ENCODE measurements at places on chromosomes 7 and 10.
A peak's percentile ranks its signal among the peaks of the same experiment; 100 is the strongest.

GRCh38 chr7:110347081-110347480, 743.8 kb upstream of the LRRN3 start:
- DNase-seq: no peak

GRCh38 chr7:135831455-135832195, 83.0 kb upstream of the FAM180A start:
- DNase-seq: no peak

- DNase-seq: no peak
Observed at GRCh38 chr10:8556321-8556720, 501.8 kb downstream of the GATA3 start.

DNA sequence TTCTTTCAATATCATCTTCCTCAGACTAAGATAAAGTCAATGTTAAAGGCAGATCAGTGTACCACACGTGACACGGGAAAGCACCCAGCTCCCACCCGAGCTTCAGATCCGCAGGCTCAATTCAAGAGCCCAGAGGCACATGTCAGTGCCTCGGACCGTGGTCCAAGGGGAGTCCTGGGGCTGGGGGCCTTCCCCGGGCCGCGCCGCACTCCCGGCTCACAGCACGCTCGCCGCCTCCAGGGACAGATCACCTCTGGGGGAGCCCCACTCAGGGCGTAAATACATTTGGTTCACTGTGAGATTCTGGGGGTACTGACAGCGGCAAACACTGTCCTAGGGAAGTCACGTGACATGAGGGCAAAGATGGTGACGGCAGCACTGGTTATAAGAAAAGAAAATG, 10.8 kb downstream of the BNIP3 start:
- DNase-seq: no peak

DNA sequence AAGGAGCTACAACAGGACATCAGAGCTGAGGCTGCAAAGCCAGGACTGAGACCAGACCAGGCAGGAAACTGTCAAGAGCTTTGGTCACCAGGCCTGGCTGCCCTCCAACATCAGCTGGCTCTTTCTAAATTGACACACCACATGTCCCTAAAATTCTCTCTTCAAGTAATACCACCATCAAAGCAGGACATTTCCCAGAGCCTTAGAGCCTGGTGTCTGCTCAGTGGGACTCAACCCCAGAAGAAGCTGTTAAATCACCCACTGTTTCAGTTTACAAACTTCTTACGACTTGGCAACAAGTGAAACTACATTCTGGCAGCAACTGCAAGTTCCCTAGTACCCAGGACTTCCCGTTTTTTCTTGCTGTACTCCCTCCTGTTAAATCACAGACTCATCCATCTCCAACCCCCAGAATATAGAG, 3.8 kb upstream of the IL6 start:
- DNase-seq: no peak

DNA sequence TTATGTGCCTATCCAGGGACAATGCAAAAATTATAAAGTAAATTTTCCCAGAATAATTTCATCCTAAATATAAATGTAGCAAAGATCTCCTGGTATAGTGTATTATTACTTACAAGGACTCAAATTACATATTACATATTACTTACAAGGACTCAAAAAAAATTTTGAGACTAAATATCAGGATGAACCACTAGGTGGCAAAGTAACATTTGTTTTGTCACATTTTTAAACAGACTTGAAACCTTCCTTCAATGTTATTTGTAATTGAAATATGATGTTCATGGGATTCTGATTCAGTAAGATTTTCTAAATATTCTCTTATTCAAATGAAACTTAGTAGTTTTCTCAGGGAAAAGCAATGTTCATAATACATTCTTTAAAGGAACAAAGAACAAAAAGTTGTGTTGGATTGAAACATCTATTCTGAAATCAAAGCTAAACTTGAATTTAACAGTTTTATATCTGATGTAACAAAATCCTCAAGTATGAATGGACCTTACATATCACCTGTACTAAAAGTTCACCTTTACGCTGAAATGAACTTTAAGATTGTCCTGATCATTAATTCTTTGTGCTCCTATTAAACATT, 74.3 kb upstream of the GNAI1 start:
- peak; percentile 12 for DNase-seq

GRCh38 chr7:78563191-78563590, 764.6 kb downstream of the PHTF2 start:
- DNase-seq: no peak

GRCh38 chr7:151752816-151753595, 123.9 kb downstream of the PRKAG2 start:
- DNase-seq: no peak

DNA sequence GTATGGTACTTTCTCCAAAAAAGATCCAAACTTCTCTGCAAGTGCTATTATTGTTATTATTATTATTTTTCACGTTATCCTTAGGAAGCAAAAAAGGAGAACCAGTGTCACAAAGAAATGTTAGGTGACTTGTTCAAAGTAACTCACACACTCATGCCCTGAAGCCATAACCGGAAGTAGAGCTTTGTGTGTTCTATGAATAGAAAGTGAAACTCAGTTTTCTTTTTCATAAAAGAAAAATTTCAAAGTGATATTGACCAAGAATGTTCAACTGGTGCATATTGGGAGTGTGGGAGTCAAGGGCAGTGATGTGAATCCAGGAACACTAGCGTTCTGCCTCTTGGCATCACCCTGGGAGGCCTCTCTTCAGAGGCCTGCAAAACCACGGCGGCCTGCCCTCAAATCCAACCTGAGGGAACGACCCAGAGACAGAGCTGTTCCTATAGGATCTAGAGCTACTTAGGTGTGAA, 106.1 kb downstream of the PRKCQ start:
- DNase-seq: no peak

DNA sequence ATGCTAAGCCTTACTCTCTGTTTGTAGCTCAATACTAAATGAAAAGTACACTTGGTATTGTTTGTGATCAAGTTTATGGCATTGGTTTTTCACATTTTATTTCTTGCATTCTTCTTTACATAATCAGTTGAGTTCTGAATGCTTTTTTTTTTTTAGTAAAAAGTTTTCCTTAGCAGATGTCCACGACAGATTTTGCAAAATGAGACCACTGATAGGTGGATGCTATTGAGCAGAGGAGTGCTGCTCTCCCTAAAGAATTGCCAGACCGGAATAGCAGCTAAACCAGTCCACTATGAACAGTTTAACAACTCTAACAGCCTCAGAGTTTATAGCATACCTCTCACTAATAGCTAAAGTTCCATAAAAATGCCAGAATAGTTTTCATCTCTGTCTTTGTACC, 225.1 kb upstream of the CACNA2D1 start:
- DNase-seq: no peak

GRCh38 chr10:2342206-2342605, 604.9 kb upstream of the ADARB2 start:
- no peak for DNase-seq

DNA sequence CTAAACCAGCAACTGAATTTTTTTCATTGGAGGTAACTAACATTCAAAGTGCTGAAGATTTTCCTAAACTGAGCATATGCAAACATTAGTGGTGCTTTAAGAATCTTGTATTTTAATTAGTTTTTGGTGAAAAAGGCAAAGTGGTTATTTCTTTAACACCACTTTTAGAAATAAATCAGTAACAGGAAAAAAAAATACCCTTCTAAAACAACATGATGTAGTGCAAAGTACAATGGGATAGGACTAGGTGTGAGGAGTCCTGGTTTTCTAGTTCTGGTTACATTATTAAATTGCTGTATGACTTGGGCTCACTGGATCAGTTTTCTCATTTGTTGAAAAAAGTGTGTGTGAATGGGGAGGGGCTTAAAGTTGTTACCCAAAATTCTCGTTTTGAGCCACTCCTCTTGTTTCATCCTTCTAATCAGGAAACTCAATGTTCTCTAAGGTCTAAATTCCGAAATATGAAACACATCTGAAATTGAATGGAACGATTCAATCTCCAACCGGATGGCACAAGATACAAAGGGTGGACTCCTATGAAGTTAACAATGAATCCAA, 1.8 kb downstream of the WASL start:
- no peak for DNase-seq

GRCh38 chr7:3446786-3447185, 145.7 kb downstream of the SDK1 start:
- DNase-seq: no peak

- no peak for DNase-seq
Observed at GRCh38 chr10:114370966-114371365, 33.3 kb downstream of the AFAP1L2 start.

DNA sequence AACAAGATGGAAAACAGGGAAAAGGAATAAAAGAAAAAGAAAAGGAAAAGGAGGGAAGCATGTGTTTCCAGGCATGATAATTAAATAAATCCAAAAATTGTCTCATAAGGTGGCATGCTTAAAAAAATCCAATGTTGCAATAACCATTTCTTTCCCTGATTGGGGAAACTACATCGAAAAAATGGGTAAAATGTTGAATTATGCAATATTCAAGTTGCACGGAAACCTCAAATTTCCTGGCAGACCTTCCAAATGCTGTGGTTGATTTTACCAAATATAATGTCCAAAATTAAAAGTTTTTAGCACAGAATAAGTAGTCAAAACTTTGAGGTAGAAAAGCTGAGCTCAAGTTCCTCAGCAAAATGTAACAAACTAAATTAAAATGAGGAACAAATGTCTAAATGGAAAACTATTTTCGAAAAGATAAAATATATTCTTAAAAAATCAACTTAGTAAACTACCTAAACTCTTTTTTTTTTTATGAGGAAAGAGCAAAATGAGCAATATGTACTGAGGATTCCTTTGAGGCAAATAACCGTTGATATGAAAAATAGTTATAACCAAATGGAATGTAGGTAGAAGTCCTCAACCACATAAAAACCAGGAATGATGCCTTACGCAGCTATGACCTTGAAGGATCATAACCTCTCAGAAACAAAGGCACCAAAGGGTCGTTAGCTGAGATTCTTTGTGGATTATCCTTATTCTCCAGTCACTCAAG, 52.6 kb downstream of the MACC1 start:
- no peak for DNase-seq

DNA sequence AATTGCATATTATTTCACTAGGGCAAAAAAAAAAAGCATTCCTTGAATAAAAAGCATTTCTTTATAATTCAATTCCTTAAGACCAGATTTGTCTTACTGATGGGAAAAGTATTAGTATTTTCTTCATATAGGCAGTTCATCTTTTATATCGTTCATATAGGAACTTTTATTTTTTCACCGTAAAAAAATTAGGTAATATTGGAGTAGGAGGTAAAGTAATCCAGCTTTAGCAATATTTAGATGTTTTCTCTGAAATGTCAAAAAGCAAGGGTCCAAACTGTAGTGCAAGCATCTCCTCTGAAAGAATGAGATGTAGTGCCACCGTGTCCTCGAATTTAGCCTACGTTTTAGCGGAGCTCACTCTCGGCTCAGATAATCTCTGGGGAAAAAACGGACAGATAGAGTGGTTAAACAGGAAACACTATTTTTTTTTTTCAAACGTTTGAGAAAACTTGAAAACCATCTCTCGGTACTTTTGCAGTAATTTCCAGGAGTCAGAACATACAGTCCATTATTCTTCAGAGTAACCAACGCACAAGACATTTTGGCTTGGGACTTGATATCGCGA, 5.5 kb upstream of the SPAG6 start:
- DNase-seq: peak; percentile 51

DNA sequence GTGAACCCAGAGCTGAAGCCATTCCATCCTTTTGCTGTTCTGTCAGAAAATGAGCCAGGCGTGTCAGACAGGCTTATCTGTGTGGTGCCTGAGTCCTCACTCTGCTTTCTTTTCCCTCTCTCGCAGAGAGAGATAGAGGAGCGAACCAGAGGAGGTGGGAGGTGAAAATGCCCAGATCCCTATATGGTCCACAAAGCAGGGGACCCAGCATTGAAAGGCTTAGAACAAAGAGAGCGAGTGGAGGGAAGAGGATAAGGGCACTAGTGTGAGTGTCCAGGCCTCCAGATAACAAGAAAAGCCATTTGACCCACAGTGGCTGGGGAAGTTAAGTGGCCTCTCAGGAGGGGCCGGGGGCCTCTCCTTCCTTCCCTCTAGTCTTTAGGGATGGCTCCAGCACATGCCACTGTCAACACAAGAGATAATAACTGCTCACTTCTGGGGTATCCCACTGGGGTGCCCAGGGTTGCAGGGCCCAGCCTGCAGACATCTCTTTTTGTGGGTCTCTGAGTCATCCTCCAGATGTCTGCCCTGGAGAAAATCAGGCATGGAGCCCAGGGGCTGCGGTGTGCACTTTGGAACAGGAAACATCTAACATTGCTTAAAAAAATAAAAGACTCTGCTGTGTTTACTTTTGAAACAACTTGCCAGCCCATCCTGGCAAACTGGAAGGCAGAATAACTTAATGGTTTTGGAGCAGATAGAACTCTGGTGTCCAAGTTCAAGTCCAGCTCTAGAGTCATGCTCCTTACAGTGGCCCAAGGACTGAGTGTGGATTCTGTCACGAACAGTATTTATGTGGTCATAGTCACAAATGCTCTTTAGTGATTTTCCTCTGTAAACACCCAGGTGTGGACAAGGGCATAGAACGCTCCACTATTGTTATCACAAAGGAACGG, 189.5 kb downstream of the CXCL12 start:
- DNase-seq: no peak

DNA sequence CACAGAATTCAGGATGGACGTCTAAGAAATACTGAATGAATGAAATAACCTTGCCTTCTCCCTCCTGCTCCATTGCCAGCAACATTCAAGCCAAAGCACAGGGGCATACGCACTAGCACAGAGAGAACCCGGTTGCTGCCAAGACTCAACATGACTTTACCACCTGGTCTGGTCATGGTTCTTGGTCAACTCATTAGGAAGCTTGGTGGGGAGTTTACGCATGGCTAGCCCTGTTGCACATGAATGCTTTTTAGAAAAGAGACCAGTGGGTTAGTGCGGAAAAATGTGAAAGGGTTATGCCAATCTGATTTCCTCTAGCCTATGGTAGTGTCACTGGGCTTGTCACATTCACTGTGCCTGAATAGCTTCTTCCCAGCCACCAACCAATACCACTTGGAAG, 187.6 kb upstream of the NEBL start:
- DNase-seq: no peak

DNA sequence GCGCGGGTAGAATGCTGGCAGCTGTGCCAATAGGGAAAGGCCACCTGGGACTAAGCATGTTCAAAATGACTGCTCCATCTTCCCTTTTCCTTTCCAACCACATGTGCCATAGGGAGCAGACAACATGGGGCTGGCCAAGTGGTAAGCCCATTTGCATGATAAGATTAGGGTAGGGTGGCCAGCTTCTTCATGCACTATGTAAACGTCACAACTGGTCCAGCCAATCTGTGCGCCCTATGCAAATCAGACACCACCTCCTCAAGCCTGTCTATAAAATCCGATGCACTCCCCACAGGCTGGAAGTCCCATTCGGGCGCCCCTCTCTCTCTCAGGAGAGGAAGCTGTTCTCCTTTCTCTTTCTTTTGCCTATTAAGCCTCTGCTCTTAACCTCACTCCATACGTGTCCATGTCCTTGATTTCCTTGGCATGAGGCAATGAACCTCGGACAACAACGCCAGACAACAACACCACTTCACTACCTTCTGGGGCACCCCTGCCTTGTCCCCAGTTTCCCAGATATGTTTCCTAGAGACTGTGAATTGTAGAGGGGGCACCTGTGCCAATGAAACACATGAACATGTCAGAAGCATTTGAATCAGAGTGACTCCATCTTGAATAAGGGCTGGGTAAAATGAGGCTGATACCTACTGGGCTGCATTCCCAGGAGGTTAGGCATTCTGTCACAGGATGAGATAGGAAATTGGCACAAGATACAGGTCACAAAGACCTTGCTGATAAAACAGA, 19.1 kb upstream of the EXOC6 start:
- no peak for DNase-seq

- no peak for DNase-seq
Observed at GRCh38 chr10:75398692-75399460, 2.7 kb downstream of the ZNF503 start.

GRCh38 chr7:108193594-108194498, 63.7 kb upstream of the LAMB4 start:
- DNase-seq: no peak
